ENCODE measurements at places on chromosomes 16 and 17.

DNA sequence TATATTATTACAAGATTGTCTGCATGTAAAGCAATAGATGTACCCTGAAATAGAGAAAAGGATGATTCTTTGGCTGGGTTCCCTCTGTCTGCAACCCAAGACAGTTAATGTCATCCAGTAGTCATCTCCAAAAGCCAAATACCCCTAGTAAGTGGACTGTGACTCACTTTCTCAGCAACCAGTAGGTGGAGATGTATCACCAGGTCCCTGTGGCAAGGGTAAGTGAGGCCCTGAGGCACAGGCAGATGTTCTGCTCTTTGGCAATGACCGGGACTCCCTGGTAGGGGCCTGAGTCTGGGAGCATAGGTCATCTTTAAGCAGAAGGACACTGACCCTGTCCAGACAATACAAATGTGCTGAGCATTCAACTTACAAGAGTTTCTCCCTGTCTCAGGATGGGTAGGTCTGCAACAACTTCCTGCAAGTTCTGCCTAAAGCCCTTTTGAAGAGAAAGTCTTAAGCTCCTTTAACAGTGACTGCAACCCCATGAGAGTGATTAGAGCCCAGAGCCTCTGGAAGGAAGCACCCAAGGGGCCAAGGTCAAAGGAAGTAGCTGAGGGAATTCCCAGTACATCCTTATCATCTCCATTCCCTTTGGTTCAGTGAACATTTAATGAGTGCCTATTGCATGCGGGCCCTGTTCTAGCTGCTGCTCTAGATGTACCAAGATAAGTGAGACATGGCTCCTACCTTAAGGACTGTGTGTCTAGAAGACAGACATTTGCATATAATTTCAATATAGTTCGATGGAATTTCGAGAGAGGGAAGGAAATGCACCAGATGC is 31.9 kb downstream of the PMP22 start:
- DNase-seq = peak; percentile 10

GRCh38 chr17:45384047-45384788 is 48.5 kb downstream of the ARHGAP27 start:
- no peak for DNase-seq

DNA sequence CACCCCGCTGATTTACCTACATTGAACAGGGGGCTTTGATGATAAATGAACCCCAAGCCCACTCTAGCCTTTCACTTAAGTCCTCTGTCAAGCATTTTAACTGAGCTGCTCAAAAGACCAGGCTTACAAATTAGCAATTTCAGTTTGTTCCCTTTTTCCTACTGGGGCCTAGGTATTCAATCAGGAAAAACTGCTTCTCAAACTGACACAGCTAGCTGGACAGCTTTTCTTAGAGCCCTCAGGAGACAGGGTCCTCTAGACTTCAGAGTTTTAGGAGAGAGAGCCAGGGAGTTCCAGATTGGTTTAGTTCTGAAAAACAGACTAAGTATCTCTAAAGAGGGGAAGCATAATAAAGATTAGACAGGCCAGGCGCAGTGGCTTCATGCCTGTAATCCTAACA is 6.2 kb upstream of the HEXIM2 start:
- no peak for DNase-seq

- no peak for DNase-seq
Measured at GRCh38 chr16:47865337-47865855, 290.4 kb downstream of the ABCC12 start.

DNA sequence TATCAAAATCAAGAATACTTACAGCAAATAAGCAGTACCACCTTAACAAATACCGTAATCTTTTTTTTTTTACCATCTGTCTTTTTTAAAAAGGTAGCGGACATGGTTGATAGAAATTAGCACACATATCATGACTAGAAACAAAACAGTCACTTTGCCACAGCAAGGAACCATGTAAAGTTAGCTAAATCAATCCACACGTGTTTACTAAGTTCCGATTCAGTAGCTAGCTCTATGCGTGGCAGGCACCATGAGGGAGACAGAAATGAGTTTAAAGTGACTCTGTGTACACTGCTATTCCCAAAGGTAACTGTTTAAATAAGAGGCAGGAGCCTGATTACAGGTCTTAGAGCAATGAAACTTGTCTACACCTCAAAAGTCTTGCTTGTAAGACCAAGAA is 108.6 kb downstream of the XYLT1 start:
- DNase-seq = no peak

- DNase-seq = peak; percentile 85
Measured at GRCh38 chr17:20992987-20993862, 49.6 kb downstream of the USP22 start.

GRCh38 chr16:13607289-13607688 is 312.7 kb upstream of the ERCC4 start:
- DNase-seq = no peak

DNA sequence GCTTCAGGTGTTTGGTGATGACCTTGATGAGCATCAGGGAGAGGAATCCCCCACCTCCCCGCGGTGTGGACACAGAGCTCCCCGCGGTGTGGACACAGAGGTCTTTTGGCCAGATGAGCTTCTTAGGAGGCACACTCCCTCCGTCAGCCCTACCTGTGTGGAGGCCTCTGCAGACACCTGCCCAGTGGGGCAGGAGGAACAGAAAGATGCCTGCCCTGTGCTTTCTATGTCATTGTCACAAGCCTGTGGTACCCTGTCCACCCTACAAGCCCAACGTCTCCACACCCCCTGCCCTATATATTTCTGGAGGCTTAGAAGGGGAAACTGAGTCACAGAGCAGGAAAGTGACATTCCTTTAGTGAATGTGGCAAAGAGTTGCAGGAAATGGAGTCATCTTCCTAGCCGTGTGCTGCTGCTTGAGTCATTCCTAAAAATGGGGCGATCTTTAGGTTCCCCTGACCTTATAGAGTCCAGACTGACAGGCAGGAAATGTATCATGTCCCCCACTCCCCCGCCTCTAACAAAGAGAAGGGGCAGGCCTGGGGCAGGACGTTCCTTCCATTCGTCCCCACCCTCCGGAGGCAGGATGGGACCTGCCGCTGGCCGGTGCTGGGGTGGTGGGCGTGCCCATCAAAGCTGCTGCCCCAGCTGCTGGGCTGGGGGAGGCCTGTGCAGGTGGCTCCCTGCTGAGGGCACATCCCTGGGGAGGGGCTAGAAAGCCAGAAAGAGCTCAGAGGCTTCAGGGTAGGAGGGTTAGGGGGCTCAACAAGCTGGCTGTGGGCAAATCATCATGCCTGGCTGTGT is 1.0 kb upstream of the C16orf74 start:
- DNase-seq = no peak

- DNase-seq = no peak
Measured at GRCh38 chr16:51655249-51655648, 504.2 kb upstream of the SALL1 start.

- peak; percentile 46 for DNase-seq
Measured at GRCh38 chr16:51150888-51151320, at the start of gene SALL1. Gene SALL1 (minus strand): TSS chr16:51151270. CDS start chr16:51151241, 29 bp downstream.

DNA sequence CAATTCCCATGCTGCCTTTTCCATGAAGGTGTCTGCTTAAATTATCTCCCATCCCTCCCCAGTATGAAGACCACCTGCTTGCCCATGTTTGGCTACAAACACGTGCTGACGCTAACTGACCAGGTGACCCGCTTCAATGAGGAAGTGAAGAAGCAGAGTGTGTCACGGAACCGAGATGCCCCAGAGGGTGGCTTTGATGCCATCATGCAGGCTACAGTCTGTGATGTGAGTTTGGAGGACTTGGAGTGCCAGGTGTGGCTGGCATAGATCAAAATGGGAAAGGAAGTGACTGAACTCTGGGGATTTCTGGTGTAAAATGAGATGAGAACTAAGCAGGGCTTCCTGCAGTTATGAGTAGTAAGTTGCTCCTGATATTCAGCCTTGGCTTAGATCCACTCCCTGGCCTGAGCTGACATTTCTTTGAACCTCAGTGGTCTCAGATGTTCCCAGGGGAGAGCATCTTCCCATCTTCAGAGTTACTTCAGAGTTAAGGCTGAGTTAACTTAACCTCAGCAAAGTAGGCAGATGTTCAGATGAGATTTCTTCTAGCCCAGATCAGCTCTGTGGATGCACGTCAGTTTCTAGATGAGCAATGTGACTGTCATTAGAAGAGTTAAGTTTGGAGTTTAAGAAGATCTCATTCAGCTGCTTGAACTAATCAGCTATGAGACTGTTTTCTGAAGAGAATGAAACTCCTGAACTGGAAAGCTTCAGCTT is 32.7 kb downstream of the ITGB3 start:
- DNase-seq = no peak
